Small intestine (tissue), 16 donors: ENCODE measurements at places on chromosomes 12 and 14. TPM values are rescaled to one million over a fixed set of nuclear protein-coding genes. Genes with fewer than 3 reads are reported as not detected.

The NGB gene
- polyA plus RNA-seq, result not detected

The MMAB gene
- 35.7 TPM for polyA plus RNA-seq

The SCNN1A gene
- polyA plus RNA-seq, result 18.9 TPM

The RBP5 gene
- polyA plus RNA-seq, result 10.5 TPM

The CD63 gene
- polyA plus RNA-seq, result 1,127 TPM

The KRT83 gene
- polyA plus RNA-seq, result not detected

The HOXC6 gene
- polyA plus RNA-seq, result 1.5 TPM

The KCNC2 gene
- not detected for polyA plus RNA-seq

The AQP2 gene
- not detected for polyA plus RNA-seq

The SYNDIG1L gene
- not detected for polyA plus RNA-seq

The DLK1 gene
- polyA plus RNA-seq, result 0.89 TPM

The KMT2D gene
- 10.7 TPM for polyA plus RNA-seq

The CDCA3 gene
- 99.1 TPM for polyA plus RNA-seq

The CD69 gene
- 6.2 TPM for polyA plus RNA-seq

The SMIM41 gene
- polyA plus RNA-seq, result 0.46 TPM

The SIX6 gene
- not detected for polyA plus RNA-seq

The BIN2 gene
- polyA plus RNA-seq, result 5.4 TPM

The MUCL1 gene
- not detected for polyA plus RNA-seq

The PGF gene
- 3.2 TPM for polyA plus RNA-seq

The RASAL1 gene
- 0.55 TPM for polyA plus RNA-seq

- peak; percentile 17 for DNase-seq
These were observed 1.1 kb downstream of the SMIM10L1 start for GRCh38 chr12:11171969-11172675.

DNA sequence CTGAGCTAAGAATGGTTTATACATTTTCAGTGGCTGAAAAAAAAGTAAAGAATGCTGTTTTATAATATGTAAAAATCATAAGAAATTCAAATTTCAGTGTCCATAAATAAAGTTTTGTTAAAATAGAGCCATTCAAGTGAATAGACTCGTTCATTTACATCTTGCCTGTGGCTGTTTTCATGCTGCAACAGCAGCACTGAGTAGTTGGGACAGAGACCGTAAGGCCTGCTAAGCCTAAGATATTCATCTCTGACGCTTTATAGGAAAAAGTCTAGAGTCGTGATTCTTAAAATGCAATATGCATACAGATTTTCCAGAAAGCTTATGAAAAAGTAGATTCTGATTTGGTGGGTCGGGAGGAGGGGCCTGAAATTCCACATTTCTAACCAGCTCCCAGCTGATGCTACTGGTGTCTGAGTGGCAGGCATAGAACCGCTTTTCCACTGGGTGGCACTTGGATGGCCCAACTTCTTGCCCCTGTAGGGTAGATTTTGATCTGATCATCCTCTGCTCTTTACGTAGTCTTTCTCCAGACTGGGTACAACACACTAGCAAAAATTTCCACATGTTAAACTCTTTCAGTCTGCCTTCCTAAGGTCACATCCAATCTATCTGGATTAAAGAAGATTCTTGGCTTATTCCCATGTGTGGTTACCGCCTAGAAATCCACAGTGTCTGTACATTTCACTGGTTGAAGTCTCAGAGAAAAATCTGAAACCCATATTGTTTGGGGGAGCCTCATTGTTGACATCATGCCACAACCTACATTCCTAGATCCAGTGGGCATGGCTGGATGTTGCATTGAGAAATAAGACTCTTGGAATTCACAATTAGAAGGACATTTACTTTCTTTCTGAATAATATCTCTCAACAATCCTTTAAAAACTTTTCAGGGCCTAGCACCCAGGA, 151.2 kb downstream of the C12orf75 start:
- DNase-seq, result no peak

- no peak for DNase-seq
These were observed 493.8 kb downstream of the FUT8 start for GRCh38 chr14:65906344-65906743.

GRCh38 chr14:76975812-76976211, 52.7 kb downstream of the IRF2BPL start:
- DNase-seq, result no peak

GRCh38 chr12:116703214-116703795, 34.6 kb downstream of the SPRING1 start:
- peak; percentile 72 for DNase-seq

DNA sequence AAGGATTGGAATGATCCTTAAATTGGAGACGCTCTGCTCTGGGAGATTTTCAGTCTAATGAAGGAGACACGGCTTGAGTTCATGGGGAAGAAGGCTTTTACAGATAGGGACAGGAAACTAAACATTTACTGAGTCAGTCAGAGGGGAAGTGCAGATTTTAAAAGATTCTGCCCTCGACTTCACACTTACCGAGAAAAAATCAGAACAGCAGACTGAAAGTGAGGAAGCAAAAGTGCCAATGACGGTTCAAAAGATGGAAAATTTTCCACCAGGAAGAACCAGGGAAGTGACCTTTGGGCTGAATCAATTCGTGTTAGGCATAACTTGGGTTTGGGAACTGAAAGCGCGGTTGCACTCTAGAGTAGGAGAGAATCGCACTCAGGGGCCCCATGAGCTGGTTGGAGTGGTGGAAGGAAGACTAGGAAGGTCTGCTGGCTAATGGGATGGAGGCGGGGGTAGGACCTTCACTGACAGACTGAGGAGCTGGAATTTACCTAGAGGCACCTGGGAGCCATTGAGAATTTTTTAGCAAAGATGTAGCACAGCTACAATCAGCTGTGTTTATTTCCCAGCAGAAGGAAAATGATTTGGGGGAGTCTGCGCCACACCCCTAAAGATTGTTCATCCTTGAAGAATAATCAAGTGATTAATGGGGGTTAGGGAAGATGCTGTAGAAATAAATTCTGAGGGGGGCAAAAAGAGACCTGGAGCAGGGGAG, 1.2 kb downstream of the KCNK13 start:
- DNase-seq, result peak; percentile 27

GRCh38 chr14:50018201-50018932, 98.0 kb downstream of the VCPKMT start:
- peak; percentile 82 for DNase-seq

DNA sequence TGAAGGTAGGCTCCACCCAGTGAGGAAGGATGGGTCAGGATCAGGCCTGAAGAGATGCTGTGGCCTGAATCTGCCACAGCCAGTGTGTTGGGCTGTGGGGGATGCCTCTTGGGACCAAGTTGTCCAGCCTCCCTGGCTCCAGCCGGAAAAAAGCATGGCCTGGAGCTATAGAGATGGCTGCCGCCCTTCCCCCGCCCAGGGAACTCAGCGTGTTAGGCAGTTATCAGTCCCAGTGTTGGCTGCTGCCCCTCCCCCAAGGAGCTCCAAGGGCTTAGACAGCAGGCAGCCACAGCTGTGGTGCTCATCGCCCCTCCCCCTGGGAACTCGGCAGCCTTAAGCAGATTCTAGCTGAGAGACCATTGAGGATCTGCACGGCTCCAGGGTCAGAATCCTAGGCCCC, 158.0 kb downstream of the CAPZA3 start:
- no peak for DNase-seq

DNA sequence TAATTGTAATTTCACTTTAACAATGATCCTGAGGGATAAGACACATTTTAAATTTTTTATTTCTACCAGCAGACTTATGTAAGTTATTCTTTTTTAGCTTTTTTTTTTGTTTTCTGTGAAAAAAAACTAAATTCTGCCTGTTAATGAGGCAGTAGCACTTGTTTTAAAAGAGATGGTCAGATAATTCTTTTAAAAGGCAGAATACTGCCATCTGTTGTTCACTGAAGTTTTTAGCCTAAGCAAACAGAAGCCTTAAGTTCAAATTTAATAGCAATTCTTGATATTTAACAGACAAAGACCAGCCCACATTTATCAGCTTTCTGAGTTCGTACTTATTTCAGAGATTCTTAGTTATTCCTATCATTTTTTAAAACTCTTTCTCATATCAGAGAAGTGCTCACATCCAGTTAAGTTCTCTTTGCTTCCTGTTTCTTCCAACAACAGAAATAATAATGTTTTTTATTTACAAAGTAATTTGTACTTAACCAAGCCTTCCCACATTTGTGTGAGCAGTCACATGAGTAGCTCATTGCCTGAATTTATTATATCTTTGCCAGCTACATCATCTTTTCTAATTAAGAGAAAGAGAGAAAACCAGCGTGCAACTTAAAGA, 93.4 kb upstream of the SLCO1C1 start:
- DNase-seq, result peak; percentile 40

DNA sequence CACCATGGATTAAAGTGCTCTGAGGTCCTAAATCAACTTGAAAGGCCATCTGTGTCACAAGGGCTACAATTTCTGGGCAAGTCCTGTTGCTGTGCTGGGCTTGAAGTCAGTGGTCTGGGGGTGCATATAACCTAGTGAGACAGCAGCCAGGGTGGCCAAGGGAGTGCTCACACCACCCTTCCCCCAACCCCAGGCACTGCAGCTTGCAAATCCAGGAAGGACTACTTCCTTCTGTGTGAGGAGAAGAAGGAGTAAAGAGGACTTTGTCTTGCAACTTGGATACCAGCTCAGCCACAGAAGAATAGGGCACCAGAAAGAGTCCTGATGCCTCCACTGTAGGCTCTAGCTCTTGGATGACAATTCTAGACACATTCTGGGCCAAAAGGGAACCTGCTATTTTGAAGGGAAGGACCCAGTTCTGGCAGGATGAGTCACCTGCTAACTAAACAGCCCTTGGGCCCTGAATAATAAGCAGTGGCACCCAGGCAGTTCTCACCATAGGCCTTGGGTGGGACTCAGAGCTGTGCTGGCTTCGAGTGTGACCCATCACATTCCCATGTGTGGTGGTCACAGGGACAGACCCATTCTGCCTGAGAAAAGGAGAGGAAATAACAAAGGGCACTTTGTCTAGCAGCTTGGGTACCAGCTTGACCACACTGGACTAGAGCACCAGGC, 32.6 kb upstream of the DHRS7 start:
- peak; percentile 27 for DNase-seq

- no peak for DNase-seq
These were observed 138.1 kb upstream of the PLXNC1 start for GRCh38 chr12:94010307-94010706.

DNA sequence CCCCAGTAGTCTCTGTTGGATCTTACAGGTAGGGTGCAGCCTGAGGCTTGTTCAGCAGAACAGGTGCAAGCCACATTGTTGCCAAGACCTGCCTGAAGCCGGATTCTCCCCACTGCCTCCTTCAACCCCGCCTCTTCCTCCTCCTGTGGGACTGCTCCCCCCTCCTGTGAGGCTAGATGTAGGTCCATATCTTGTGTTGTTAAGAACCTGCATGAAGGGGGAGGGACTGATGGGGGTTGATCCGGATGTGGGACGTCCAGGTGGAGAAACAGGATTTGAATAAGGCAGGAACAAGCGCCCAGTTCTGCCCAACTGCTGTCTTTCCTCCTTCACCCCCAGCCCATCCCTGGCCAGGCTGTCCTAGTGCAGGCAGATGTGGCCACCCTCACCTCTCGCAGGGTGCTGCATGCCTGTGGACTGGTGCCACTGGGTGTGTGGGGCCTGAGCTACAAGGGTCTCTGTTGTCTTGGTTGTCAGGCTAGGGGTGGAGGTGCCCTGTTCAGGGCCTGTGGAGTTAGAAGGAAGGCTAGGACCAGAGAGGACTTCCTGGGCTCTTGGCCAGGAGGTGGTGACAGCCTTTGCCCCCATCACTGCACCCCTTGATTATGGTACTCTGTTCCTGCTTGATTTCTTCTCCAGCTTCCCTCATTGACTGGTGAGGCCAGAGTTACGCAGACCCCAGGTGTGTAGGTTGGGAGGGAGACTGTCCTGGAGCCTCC, 1.4 kb downstream of the NR4A1 start:
- peak; percentile 57 for DNase-seq

DNA sequence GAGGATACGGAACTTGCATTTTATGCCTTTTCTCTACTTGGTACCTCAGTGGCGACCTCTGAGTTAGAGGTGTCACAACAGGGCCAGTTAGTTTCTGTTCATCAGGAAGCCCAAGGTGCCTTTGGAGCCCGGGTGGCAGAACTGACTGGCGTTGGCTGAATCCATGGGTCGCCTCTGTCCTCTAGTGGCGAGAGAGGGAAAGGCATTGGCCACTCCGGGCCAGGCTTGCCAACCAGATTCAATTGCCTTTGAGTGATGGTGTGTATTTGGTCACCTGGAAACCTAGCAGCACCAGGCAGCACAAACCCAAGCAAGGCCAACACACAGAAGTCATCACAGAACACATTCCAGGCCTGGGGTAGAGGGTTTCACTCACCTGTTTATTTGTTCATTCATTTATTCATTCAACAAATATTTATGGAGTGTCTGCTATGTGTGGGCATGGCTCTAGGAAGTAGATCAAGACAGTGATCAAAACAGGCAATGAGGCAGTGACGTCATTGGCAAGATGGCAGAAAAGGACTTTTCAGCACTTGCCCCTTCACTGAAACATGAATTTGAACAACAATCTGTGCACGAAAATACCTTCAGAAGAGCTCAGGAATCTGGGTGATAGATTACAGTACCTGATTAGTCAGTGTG, 40.5 kb upstream of the KCNA5 start:
- peak; percentile 67 for DNase-seq

DNA sequence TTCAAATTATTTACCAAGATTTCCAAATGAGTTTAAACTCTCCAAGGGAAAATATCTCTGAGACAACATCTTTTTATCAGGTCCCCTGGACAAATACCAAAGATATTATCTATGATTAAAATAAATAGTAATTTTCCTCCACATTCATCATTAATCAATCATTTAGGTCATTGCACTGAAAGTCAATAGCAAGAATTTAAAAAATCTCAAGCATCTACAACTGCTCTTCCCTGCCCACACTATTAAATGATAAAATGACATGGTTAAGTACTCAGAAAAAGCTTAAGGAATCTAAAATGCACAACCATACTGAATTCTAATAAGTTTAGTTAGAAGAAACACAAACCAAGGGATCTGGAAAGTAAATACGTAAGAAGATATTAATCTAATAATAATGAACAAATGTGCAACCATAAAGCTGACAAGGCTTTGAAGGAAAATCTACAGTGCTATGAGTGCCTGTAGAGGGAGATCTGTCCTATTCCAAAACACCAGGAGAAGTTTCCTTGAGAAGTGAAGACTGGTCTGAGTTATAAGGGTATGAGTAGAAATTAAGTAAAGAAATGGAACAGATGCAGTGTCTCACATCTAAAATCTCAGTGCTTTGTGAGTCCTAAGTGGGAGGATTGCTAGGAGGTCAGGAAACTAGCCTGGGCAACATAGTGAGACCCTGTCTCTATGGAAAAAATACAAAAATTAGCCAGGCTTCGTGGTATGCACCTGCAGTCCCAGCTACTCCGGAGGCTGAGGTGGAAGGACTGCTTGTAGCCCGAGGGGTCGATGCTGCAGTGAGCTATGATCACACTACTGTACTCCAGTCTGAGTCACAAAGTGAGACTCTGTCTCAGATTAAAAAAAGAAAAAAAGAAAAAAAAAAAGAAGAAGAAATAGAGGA, 19.2 kb downstream of the INTS13 start:
- no peak for DNase-seq

- DNase-seq, result no peak
These were observed 34.2 kb downstream of the PCNX4 start for GRCh38 chr14:60125918-60126317.

GRCh38 chr12:76242813-76243550, 105.2 kb downstream of the BBS10 start:
- DNase-seq, result no peak

GRCh38 chr12:21938879-21939278, 2.3 kb downstream of the ABCC9 start:
- no peak for DNase-seq

- DNase-seq, result no peak
These were observed at the start of gene IKZF4 for GRCh38 chr12:56020423-56021184. IKZF4 (plus strand) TSS chr12:56021043; CDS start chr12:56021494, 451 bp downstream.
